ENCODE measurements at places on chromosomes 4 and X. TPM values are rescaled to one million over a fixed set of nuclear protein-coding genes. Genes with fewer than 3 reads are reported as not detected.

DNA sequence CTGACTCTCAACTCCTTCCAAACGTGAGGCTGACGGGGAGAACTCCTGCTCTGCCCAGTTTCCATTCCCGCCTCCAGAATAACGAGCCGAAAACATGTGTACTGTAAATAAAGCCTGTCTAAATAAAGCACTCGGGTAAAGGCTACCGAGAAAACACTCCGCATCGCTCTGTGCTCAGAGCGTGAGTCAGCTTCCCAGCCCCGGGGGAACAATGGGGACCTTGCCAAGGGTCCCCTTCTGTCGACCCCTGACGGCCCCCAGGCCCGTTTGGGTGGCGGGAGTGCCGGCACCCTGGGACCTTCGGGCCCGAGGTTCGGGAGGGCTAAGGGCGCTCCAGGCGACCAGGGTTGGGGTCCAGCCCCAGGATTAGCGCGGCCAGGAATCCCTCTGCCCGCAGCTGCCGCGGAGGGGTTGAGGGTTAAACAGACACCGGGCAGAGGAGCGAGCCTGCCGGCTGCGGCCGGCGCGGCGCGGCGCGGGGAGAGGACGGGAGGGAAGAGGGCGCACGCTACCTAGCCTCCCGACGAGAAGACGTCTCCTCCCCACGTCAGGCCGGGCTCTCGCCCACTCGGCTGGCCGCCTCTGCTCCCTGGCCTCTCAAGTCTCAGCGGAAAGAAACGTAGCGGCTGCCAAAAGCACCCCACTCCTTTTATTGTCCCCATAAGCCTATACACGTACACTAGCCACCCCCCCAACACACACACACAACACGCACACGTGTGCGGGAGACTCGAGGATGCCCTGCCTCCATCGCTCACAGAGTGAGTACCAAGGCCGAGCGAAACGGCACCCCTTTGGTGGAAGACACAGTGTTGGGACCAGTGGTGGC, 85.5 kb downstream of the BCOR start:
- no peak for DNase-seq
- H3K27me3 ChIP-seq, result peaks cover 4% of the 10 kb centered on the region
- H3K36me3 ChIP-seq, result no peaks in the 10 kb centered on the region
- H3K27ac ChIP-seq, result no peak overlapping the region

GRCh38 chr4:65066106-65066505, 604.2 kb downstream of the EPHA5 start:
- H3K36me3 ChIP-seq, result no peaks in the 10 kb centered on the region
- no peaks in the 10 kb centered on the region for H3K4me1 ChIP-seq
- DNase-seq, result no peak
- H3K4me3 ChIP-seq, result no peak overlapping the region
- H3K27ac ChIP-seq, result no peak overlapping the region

GRCh38 chr4:21901281-21901680, 47.3 kb downstream of the KCNIP4 start:
- no peaks in the 10 kb centered on the region for H3K36me3 ChIP-seq
- H3K27me3 ChIP-seq, result no peaks in the 10 kb centered on the region
- H3K4me3 ChIP-seq, result no peak overlapping the region
- no peaks in the 10 kb centered on the region for H3K4me1 ChIP-seq
- no peak for DNase-seq

The GAGE13 gene
- not detected for total RNA-seq

The NPY1R gene
- total RNA-seq, result not detected

The MEPE gene
- not detected for total RNA-seq

GRCh38 chr4:16579866-16580265, 318.6 kb downstream of the LDB2 start:
- H3K4me3 ChIP-seq, result no peak overlapping the region
- no peaks in the 10 kb centered on the region for H3K4me1 ChIP-seq
- DNase-seq, result no peak
- no peak overlapping the region for H3K27ac ChIP-seq
- H3K36me3 ChIP-seq, result no peaks in the 10 kb centered on the region

DNA sequence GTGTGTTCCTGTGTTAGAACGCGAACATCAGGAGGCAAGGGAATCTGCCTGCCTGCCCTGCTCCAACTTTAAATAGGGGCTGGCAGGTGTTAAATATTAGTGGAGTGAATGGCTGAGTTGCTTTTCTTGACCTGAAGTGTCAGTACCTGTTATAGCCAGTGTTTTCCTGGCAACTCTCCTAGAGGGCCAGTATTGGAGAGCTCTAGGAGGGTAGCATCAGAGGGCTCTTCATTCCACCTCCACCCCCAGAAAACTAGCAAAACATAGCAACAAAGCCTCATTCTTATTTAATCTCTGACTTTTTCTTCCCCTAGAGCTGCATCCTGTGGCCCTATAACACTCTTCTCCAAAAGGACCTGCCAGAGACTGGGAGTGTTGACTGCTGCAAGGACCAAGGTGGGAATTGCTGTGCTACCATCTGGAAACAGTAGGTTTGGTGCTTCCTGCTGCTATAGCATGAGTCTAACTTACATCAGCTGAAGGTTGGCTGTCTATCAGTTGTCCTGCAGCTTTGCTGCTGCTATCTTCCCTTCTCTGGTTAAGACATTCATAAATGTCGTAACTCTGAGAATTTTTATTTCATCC, 33.5 kb downstream of the SGMS2 start:
- H3K4me3 ChIP-seq, result no peak overlapping the region
- no peak for DNase-seq
- peaks cover 1% of the 10 kb centered on the region for H3K27me3 ChIP-seq
- no peaks in the 10 kb centered on the region for H3K4me1 ChIP-seq
- no peak overlapping the region for H3K27ac ChIP-seq

The NHS gene
- 0.05 TPM for total RNA-seq

GRCh38 chr4:35673137-35673536, 571.2 kb downstream of the ARAP2 start:
- H3K27ac ChIP-seq, result no peak overlapping the region
- no peak for DNase-seq
- H3K4me3 ChIP-seq, result no peak overlapping the region

GRCh38 chrX:149521438-149521837, 16.3 kb upstream of the IDS start:
- peaks cover 39% of the 10 kb centered on the region for H3K4me1 ChIP-seq
- peak; percentile 57 for DNase-seq
- no peaks in the 10 kb centered on the region for H3K27me3 ChIP-seq
- peak overlapping the region; percentile 73 for H3K27ac ChIP-seq
- H3K4me3 ChIP-seq, result peak overlapping the region; percentile 84
- no peaks in the 10 kb centered on the region for H3K36me3 ChIP-seq

The DCUN1D4 gene
- total RNA-seq, result 28.1 TPM

The HTN1 gene
- not detected for total RNA-seq

DNA sequence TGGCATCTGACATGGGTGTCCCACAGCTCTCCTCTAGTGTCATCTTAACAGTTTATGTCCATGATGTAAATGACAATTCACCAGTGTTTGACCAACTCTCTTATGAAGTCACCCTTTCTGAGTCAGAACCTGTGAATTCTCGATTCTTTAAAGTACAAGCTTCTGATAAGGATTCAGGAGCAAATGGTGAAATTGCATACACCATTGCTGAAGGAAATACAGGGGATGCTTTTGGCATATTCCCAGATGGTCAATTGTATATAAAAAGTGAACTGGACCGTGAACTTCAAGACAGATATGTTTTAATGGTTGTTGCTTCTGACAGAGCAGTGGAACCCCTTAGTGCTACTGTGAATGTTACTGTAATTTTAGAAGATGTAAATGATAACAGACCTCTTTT, 4.6 kb downstream of the FAT4 start:
- H3K4me3 ChIP-seq, result no peak overlapping the region
- H3K27ac ChIP-seq, result no peak overlapping the region
- H3K36me3 ChIP-seq, result no peaks in the 10 kb centered on the region

DNA sequence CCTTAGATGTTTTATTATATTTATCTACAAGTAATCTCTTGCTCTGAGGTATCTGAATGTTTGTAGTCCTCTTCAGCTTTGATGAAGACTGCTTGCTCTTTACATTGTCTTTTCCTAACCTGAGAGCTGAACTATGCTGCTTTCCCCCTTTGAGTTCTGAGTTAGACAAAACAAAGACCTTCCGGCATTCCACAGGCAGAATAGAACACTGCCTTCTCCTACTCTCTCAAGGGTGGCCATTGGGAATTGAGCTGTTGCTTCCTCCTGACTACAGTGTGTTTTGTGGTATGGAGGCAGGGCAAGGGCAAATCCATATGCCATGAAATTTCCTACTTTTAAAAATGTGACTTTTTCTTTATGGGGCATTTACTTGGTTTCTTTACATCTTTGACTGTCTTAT, 841.0 kb downstream of the FAM133A start:
- H3K27ac ChIP-seq, result no peak overlapping the region
- H3K4me3 ChIP-seq, result no peak overlapping the region
- DNase-seq, result no peak

GRCh38 chrX:7568130-7568529, 274.8 kb upstream of the VCX start:
- no peaks in the 10 kb centered on the region for H3K27me3 ChIP-seq
- no peaks in the 10 kb centered on the region for H3K36me3 ChIP-seq
- no peaks in the 10 kb centered on the region for H3K4me1 ChIP-seq
- no peak overlapping the region for H3K27ac ChIP-seq
- DNase-seq, result no peak

DNA sequence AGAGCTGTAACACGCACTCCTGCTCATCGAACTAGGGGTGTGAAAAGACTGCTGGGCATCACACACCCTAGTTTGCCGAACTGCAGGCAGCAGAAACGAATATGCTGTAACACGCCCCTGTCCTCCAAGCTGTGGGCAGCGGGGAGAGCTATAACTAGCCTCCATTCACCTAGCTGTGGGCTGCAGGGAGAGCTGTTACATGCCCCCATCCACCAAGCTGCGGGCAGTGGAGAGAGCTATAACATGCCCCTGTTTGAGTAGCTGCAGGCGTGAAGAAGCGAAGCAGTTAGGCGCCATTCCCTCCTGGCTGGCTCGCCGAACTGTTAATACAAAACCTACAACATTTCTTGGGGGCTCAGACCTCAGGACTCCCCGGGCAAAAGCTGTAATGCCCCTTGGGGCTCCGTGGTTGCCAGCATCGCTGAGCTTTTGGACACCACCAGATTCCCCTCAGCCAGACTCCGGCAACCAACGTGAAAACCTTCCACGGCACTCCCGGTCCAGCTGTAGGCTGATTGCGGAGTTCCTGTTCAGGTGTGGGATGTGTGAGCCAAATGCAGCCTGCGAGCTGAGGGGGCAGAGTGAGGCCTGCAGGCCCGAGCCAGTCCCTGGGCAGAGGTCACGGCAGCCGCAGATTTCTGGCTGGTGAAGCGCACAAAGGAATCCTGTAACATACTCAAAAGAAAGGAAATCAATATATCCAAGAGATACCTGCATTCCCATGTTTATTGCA, 41.1 kb upstream of the ANKRD17 start:
- H3K4me3 ChIP-seq, result no peak overlapping the region
- H3K27me3 ChIP-seq, result no peaks in the 10 kb centered on the region
- H3K36me3 ChIP-seq, result no peaks in the 10 kb centered on the region
- no peak overlapping the region for H3K27ac ChIP-seq
- no peak for DNase-seq

The AMOT gene
- total RNA-seq, result 2.3 TPM

The ODAPH gene
- total RNA-seq, result not detected

DNA sequence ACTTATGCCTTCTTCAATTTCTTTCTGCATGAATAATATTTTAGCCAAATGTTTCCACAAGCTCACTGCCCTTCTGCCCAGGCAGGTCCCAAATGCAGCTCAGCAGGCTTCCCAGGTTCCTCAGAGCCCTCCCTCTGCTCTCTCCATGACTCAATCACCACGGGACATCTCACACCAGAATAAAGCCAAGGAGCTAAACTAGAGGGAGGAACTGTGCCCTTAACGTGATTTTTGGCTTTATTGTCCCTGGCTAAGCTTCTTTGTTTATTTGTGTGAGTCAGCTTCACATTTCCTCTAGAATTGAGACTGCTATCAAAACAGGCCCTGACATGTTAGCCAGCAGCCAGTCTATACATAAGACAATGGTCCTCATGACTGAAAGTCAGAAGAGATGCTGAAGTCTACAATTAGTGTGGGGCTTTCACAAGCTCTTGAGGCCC, 186.4 kb upstream of the GALNT7 start:
- H3K36me3 ChIP-seq, result no peaks in the 10 kb centered on the region
- H3K4me3 ChIP-seq, result no peak overlapping the region
- H3K4me1 ChIP-seq, result no peaks in the 10 kb centered on the region
- peak; percentile 1 for DNase-seq
- H3K27ac ChIP-seq, result no peak overlapping the region
- no peaks in the 10 kb centered on the region for H3K27me3 ChIP-seq

DNA sequence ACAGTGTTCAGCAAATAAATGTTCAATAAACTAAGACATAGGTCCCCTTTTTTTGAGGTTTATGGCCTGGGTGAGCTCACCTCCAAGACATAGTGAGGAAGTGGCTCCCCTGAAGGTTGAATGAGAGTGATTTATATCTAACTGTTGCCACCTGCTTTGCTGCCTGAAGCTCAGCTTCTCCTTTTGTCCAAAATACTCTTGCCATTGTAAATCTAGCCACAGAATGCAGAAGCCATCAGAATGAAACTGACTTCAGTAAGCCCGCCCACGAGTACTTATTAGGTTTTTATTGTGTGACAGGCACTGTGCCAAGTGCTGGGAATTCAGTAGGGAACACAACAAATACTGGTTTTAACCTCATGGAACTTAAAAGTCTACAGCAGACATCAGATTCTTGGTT, 18.0 kb downstream of the SPINK2 start:
- H3K4me1 ChIP-seq, result no peaks in the 10 kb centered on the region
- DNase-seq, result no peak
- no peak overlapping the region for H3K4me3 ChIP-seq
- H3K27ac ChIP-seq, result no peak overlapping the region
- no peaks in the 10 kb centered on the region for H3K36me3 ChIP-seq

- H3K4me1 ChIP-seq, result no peaks in the 10 kb centered on the region
- no peak for DNase-seq
- no peak overlapping the region for H3K27ac ChIP-seq
- H3K27me3 ChIP-seq, result peaks cover 19% of the 10 kb centered on the region
- no peak overlapping the region for H3K4me3 ChIP-seq
These were observed 1.7 kb downstream of the PPP2R2C start for GRCh38 chr4:6470502-6471306.

- H3K4me1 ChIP-seq, result no peaks in the 10 kb centered on the region
- H3K36me3 ChIP-seq, result no peaks in the 10 kb centered on the region
- no peak overlapping the region for H3K4me3 ChIP-seq
These were observed 107.3 kb downstream of the ADRA2C start for GRCh38 chr4:3873408-3874027.

DNA sequence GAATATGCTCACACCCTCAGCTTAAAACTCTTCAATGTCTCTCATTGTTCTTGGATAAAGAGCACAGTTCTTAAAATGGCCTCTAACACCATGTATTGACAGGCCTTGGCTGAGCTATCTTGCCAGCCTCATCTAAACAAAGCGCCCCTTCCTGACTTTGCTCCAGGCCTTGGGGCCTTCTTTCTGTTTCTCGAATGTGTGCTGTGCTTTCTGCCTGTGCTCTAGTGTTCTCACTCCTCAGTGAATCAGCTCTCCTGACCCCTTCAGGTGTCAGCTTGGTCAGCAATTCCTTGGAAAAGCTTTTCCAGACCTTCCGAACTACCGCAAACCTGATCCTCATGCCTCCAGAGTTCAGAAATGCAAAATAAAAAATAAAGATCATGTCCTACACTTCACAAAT, 346.3 kb upstream of the FSTL5 start:
- H3K4me1 ChIP-seq, result no peaks in the 10 kb centered on the region
- no peak for DNase-seq
- H3K4me3 ChIP-seq, result no peak overlapping the region
- no peaks in the 10 kb centered on the region for H3K27me3 ChIP-seq

The S100G gene
- not detected for total RNA-seq

Measured in CD4-positive, CD25-positive, alpha-beta regulatory T cell (primary cell).